ENCODE measurements at places on chromosomes 7 and 10. TPM values are rescaled to one million over a fixed set of nuclear protein-coding genes. Genes with fewer than 3 reads are reported as not detected.

Gene AGMO
- 0.45 TPM for total RNA-seq

Gene PRPS1L1
- not detected for total RNA-seq

Gene TMEM229A
- total RNA-seq, result not detected

Gene JAKMIP3
- total RNA-seq, result 1.1 TPM

Gene UNCX
- total RNA-seq, result not detected

Gene ZNF775
- 17.5 TPM for total RNA-seq

Gene APBB1IP
- 5.8 TPM for total RNA-seq

Gene STOX1
- total RNA-seq, result 9.1 TPM

Gene C10orf53
- not detected for total RNA-seq

Gene GJD4
- not detected for total RNA-seq

DNA sequence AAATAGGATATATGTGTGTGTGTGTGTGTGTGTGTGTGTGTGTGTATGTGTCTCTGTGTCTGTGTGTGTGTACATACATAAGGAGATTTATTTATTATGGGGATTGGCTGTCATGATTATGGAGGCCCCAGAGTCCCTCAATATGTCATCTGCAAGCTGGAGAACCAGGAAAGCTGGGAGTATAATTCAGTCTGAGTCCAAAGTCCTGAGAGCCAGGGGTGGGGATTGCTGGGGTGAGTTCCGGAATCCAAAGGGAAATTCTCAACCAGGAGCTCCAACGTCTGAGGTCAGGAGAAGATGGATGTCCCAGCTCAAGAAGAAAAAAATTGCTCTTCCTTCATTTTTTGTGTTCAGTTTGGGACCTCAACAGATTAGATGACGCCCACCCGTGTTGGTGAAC lies 50.7 kb upstream of the PLPP4 start:
- DNase-seq, result no peak

DNA sequence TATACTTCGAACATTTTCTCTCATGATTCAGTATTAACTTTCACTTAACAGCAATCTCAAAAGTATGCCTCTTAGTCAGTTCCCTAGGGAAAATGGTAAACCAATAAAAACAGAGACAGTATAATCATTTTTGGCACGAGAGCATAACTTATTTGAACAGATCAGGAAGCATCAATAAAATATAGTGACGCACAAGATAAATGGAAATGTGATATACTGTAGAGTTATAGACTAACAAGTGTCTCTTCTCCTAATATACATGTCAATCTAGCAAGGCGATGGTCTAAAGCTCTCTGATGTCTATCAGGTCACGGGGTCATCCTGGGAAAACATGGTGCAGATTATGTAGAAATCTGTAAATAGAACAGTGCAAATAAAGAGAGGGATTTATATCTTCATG lies 131.6 kb downstream of the HGF start:
- no peak for DNase-seq

GRCh38 chr7:92872701-92873100 lies 36.3 kb upstream of the CDK6 start:
- no peak for DNase-seq

- no peak for DNase-seq
Measured at GRCh38 chr10:68604441-68604840, 44.3 kb downstream of the TET1 start.

- DNase-seq, result no peak
Measured at GRCh38 chr10:62033125-62033524, 131.6 kb downstream of the ARID5B start.

DNA sequence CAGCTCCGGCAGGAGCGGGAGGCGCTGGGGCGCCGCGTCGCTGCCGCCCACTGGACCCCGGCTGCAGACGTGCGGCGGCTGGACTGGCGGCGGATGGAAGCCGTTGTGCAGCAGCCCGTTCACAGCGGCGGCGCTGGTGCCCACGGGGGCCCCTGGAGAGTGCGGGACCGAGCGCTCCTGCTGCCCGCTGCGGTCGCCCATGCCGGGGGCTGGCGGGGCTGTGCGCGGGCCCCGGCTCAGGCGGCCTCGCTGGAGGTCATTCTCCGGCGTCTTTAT lies 413 bp downstream of the PANK1 start:
- no peak for DNase-seq

- DNase-seq, result no peak
Measured at GRCh38 chr7:909358-910329, 33.3 kb downstream of the GET4 start.

DNA sequence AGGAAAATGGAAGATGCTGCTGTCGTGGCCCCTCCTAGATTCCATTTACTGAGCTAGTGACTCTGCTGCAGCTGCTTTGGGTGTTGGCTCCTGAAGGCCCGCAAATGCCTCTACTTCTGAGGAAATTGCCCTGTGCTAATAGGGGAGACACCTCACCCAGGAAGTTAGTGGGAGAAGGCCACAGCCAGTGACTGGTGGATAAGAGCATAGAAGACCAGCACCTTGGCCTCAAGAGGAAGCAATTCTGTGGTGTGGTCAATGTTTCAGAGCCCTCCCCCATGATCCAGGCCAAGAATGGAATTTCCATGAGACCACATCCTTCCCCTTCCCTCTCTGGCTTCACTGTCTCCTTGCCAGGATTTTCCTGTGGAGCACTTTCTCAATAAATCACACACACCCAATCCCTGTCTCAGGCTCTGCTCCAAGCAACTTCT lies 25.0 kb upstream of the FZD1 start:
- no peak for DNase-seq

- DNase-seq, result no peak
Measured at GRCh38 chr7:141701489-141702046, 398 bp downstream of the DENND11 start.

- DNase-seq, result no peak
Measured at GRCh38 chr7:155343661-155344121, 46.0 kb downstream of the INSIG1 start.

- no peak for DNase-seq
Measured at GRCh38 chr7:65295409-65295808, 78.2 kb upstream of the ZNF92 start.

DNA sequence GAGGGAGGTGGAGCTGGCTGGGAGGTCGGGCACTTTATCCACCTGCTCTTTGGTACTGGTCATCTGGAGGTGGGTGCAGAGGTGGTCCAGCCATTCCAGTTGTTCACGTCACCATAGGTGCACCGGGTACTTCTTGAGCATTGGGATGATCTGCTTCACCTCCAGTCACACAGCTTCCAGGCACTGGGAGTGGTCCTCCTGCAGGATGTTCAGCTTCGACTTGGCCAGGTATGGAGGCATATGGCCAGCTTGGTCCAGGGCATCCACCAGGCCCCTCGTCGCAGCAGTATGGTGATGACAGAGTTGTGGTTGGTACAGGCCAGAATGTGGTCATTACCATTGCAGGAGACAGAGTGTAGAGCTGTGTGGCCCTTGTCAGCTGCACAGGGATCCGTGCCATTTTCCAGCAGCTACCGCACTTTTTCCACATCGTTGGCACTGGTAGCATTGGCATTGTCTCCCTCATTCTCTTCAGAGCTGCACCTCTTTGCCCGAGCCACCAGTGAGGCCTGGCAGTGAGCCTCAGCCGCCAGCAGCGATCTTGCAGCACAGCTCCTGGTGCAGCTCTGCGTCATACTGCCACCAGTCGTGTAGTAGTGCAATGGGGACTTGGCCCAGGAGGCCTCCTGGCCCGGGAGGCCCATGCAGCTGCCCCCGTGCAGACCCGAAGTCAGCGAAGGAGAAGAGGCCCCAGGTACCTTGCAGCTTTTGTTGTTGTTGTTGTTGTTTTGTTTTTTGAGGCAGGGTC lies 150.9 kb downstream of the ZNF22 start:
- DNase-seq, result no peak

DNA sequence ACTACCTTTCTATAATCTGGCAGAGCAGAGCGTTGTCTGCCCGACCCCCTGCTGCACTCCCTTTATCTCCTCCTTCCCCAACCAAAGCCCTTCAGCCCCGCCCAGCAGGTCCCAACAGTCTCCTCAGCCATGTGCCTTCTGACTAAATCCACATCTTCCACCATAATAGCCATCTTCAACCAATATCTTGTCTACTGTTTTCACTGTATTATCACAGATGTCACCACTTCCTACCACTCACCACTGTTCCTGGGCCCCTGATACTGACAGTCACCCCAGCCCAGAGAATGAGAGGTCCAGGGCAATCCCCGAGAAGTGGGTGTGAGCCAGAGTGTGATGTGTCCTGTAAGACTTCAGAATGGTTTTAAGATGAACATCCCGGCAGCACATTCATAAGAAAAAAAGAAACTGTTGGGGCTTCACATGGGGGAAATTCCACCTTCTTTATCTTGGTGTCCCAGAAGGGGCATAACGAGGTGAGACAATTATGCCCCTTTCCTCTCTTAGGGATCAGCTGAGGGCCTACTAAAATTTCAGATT lies 25.3 kb downstream of the CCDC6 start:
- DNase-seq, result no peak

DNA sequence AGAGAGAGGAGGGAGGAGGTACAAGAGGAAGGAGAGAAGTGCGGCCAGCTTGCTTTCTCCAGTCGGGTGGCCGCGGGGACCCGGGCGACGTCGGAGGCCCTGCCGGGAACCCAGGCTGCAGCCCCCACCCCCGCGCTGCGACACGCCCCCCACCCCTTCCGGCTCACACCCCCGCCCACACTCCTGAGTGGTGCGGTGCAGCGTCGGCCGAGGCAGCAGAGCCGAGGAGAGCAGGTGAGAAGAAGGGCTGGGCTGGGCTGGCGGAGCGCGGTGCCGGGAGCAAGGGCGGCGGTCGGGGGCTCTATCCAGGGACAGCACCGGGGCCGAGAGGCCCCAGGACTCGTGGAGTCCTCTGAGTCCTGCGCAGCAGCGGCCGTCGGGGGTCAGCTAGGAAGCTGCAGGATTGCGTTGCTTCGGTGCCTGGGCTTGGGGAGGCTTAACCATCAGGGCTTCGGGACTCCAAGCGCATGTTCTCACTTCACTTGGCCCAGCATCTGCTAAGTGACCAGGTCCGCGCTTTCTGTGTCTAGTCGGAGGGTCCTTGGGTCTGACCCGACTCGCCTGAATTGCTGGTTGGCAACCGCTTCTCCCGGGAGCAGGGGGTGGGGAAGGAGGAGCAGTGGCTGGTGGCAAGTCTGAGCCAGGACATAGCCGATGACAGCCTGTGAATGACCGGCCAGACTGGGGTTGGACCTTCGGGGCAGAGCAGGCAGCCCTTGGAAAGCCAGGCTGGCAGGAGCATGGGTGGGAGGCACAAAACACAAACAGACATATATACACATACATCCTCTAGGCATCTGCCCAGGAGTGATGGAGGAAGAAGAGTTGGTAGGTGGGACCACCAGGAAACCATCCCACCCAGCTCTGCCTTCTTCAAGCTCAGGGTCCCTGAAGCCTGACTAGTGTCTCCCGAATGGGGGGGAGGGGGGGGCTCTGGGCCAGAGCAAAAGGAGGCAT lies 683 bp downstream of the CHAT start:
- DNase-seq, result no peak

- no peak for DNase-seq
Measured at GRCh38 chr10:122243550-122243949, 27.5 kb upstream of the BTBD16 start.

DNA sequence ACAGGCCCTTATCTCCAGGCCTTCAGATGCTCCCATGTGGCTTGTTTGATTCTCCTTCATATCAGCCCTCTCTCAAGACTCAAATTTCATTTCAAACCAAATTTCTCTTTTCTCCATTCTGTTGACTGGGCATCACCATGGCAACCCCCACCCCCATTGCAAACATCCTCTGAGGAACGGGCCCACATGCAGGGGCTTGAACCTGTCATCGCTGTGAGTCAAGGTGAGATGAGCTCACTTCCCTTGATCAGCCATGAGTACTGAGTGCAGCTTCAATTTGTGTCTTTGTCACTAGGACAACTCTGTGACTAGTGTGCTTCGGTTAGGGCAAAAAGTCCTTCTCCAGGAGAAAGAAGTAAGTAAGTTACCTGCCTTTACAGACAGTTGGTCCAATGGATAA lies 41.9 kb downstream of the CALML3 start:
- DNase-seq, result no peak

- no peak for DNase-seq
Measured at GRCh38 chr7:67387851-67388250, 391.2 kb downstream of the TYW1 start.

DNA sequence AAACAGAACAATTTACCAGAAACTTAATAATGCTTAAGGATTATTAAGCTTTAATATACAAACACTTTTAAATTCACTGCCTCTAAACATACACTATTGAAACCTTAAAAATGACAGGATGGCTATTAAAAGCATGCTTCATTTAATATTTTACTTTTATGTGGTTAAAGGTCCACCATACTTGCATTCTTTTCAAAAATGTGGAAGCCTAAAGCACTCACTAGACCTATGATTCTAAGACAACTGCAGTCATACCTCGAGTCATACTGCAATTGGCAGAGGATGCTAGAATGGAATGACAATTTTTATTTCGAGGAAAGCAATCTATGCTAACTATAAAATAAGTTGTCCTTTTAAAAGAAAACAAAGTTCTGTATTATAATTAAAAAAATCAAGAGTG lies 85.3 kb downstream of the PIP4K2A start:
- DNase-seq, result no peak

DNA sequence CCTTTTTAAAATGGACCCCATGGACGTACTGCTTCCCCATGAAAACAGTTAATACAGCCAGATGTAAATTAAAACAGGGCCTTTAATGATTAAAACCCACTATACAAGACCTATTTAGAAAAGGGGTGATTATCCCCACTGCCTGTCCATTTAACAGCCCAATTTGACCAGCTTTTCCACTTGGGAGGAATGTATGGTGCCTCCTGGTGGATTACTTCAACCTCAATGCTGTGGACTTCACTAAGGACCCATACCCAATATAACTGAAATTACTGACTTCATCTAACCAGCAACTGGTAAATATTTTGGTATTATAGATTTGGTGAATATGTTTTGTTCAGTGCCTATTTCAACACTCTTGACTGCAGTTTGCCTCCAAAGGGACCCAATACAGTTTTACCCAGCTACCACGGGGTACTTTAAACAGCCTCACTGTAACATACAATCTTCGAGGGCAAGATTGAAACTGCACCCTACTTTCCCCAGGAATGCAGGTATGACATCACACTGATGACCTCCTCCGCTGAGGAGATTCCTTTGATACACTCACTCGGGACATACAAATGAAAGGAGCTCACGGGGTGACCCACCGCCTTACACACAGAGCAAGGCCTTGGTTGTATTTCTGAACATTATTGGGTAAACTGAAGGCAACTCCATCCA lies 192.8 kb downstream of the DNAJC1 start:
- DNase-seq, result no peak

- no peak for DNase-seq
Measured at GRCh38 chr7:13894377-13894776, 95.1 kb downstream of the ETV1 start.

GRCh38 chr7:24917510-24918239 lies 62.3 kb downstream of the OSBPL3 start:
- no peak for DNase-seq

GRCh38 chr10:124892031-124892430 lies 49.9 kb upstream of the ZRANB1 start:
- no peak for DNase-seq

GRCh38 chr10:44010873-44011602 lies 362.4 kb upstream of the ZNF32 start:
- peak; percentile 81 for DNase-seq

DNA sequence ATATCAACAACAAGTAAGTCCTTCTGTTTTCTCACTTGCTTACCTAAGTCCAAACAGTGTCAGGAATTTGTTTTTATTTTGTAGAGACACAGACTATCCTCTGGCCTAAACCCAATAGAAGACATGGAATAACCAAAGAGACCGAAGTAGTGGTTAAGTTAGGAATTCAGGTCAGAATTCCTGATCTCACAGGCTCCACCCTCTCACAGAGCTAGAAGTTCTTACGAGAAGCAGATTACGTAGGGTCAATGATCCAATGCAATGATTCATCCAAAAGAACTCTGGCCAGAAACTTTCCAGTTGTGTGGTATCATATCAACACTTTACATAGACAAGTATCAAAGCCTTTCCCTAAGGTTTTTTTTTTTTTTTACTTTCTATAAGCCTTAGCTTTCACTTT lies 73.8 kb downstream of the IQUB start:
- no peak for DNase-seq
